ENCODE measurements at places on chromosomes 7 and 10.

DNA sequence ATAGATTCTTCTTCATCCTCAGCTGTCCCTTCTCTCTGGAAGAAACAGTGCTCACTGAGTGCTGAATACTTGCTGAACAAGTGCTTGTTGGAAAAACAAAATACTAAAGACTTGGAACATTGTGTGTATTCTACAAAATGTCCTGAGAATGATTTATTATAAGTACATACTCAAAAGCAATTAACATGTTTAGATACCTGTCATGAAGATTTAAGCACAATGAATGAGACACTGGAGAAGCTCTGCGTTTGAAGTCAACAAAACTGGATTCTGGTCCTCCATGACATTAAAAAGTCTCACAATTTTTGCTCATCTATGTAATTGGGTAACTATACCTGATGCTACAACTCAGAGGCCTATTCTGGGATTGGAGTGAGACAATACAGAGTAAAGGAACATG is 34.8 kb upstream of the LAMB1 start:
- no peak for DNase-seq

DNA sequence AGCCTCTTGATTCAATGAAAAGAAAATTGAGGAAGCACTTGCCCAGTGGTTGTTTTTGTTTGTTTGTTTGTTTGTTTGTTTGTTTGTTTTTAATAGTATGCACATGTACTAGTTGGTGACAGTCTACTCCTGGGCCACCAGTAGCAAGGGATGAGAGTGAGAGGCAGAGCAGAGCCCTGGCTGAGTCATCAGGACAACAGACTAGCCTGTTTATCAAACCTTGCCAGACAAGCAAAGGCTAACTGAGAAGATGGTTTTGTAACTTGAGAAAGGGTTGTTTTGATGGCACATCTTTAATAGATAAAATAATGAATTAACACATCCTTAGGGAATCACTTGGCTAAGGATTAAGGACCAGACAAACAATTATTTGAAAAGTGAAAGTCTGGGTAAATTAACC is 78.1 kb downstream of the INHBA start:
- peak; percentile 59 for DNase-seq

DNA sequence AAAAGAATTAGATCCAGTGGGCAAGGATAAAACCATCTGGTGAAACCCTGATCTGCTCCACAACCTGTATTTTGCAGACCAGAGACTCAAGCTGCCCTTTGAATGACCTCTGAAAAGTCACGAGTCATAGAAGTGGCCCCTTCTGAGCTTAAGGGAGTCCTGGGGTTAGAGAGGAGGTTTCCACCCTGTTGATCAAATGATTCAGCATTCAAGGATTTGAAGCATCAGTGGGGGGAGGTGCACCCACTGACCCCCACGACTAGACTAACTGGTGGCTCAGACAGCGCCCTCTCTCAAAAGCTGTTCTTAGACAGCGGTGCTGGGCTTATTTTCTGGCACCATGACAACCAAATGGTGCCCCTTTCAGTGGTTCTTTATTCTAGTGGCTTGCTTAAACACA is 44.3 kb downstream of the PLCE1 start:
- peak; percentile 37 for DNase-seq

DNA sequence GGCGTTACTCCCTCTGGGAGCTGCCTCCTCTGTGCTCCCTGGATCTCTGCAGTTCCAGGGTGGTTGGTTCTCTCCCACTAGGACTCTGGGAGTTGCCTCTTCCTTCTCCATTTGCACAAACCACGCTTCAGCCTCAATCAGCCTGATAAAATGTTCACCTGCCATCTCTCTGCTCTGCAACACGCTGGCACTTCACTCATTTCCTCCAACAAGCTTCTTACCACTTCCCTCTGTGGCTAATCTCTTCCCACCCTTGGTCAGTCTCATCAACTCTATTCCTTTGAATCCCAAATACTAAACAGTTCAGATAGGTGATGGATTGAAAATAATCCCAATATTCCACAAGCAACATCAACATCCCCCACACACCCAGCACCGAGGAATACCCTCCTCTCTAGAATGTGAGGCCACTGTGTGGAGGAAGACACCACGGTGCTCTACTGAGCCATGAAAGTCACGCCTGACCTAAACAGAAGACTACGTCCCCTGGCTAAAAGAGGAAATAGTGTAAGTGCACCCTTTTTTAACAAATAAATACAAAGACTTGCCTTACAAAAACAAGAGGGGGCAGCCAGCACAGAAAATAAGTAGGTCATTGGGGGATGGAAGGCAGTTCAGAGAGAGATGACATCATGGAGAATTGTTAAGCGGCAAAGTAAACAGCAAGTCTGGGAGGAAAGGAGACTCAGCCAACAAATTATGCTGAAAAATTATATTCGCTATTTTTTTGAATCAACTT is 1.9 kb upstream of the FAM170B start:
- peak; percentile 46 for DNase-seq

DNA sequence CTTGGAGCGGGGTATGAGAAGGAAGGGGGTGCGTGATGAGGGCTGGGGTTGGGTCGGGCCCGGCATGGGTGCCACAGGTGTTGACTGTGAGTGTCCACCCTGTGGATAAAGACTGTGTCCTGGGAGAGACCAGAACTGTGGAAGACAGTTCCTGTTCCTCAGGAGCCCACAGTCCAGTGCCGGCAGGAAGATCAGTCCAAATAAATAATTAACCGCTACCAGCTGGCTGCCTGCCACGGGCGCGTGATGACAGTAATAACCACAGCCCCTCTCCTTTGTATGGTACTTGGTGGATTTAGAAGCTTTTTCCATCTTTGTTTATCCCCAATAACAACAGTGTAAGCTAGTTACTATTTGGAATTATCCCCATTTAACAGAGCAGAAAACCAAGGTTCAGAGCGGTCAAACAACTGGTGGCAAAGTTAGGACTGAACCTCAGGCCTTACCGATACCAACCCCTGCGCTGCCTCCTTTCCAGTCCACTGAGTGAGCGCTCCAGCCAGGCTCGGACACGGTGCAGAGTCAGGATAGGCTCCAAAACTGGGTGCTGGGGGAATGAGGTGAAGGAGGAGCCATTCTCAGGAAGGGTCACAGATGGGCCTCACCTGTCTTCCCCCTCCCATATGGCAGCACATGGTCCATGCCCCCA is 5.1 kb downstream of the ZMIZ1 start:
- peak; percentile 60 for DNase-seq

GRCh38 chr7:11486271-11486670 is 345.7 kb downstream of the THSD7A start:
- DNase-seq = peak; percentile 3

Measured in fibroblast of mammary gland (primary cell).